Renal cortical epithelial cell (primary cell): ENCODE measurements at places on chromosomes 5 and 9. TPM values are rescaled to one million over a fixed set of nuclear protein-coding genes. Genes with fewer than 3 reads are reported as not detected.

EXOSC3 gene
- 30.9 and 46.6 TPM in 2 replicates for total RNA-seq

CANX gene
- 755 and 1,435 TPM in 2 replicates for total RNA-seq

ARL14EPL gene
- 0.20 TPM in 1 of 2 replicates, not detected in the other for total RNA-seq

SARDH gene
- 2.1 and 5.4 TPM in 2 replicates for total RNA-seq

ECM2 gene
- total RNA-seq: 0.20 TPM in 1 of 2 replicates, not detected in the other

GFPT2 gene
- 2.6 and 10.2 TPM in 2 replicates for total RNA-seq

SPINK4 gene
- not detected in 2 replicates for total RNA-seq

TIMD4 gene
- total RNA-seq: 0.35 and 1.3 TPM in 2 replicates

DNA sequence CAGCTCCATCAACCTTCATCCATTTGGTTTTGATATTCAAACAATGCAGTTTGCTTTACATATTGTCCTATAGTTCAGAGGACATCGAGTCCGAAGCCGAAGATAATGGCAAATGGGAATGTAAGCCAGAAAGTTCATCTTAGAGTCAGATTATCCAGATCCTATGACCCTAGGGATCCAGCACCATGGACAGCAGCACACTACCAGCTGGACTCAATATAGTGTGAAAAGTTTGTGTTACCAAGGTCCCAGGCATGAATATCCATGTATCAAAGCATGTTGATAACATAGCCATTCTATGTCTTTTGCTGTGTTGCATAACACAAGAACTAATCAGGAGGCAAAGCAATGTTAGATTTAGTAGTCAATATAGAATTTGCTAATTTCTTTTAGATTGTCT lies 46.3 kb downstream of the FSTL4 start:
- peak; percentile 21 for DNase-seq

DNA sequence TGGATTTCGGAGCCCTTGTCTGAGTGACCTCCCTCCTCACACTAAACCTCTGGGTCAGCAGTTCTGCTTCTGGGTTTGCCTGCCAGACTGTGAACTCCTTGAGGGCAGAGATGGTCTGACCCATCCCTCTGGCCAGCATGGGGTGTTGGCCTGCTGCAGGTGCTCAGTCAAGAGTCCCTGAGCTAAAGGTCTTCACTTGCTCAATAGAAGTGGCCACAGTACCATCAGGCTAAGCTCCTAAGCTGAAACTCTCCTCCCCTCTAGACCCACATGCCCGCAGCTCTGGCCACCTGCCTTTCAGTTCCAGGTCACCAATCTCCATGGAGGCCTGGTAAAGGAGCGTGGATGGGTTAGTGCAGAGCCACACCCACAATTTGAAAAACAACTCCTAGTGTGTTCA lies 316.6 kb downstream of the SPOCK1 start:
- no peak for DNase-seq

DNA sequence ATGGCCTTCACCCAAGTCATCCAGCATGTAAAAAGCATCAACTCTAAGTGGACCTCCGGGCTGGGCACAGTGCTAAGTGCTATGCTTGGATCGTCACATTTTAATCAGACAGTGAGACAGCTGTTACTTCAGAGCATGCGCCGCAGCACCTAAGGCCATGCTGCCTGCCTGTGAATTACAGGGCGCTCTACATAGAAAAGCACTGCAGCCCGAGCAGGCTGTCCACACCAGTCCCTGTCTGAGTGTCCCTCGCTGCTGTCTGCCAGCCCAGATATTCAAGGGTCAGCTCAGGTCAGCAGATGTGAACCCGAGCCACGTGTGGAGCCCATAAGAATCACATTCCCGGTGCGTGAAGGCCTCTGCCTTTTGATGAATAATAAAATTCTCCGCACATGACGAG lies 37.1 kb downstream of the AK8 start:
- DNase-seq: no peak

GRCh38 chr9:119157196-119157595 lies 212.0 kb downstream of the BRINP1 start:
- DNase-seq: peak; percentile 23

GRCh38 chr9:85136507-85136906 lies 467.0 kb downstream of the NTRK2 start:
- DNase-seq: no peak

- no peak for DNase-seq
Measured at GRCh38 chr5:114332925-114333324, 28.9 kb upstream of the KCNN2 start.

DNA sequence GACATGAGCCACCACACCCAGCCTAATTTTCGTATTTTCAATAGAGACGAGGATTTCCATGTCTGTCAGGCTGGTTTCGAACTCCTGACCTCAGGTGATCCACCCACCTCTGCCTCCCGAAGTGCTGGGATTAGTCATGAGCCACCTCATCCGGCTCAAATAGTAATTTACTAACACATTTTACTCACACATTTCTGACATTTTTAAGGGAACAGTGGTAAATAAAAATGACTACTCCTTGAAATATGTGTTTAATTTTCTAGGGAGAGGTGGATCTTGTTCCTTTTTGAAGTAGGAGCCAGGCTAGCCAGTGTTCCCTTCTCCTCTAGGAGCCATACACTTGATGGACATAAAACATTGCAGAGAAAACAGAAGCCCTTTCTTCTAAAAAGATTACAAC lies 55.2 kb upstream of the ERBIN start:
- peak; percentile 94 for DNase-seq

GRCh38 chr5:109713453-109713852 lies 23.7 kb downstream of the MAN2A1 start:
- no peak for DNase-seq

- peak; percentile 18 for DNase-seq
Measured at GRCh38 chr5:36688722-36689121, 82.3 kb downstream of the SLC1A3 start.

DNA sequence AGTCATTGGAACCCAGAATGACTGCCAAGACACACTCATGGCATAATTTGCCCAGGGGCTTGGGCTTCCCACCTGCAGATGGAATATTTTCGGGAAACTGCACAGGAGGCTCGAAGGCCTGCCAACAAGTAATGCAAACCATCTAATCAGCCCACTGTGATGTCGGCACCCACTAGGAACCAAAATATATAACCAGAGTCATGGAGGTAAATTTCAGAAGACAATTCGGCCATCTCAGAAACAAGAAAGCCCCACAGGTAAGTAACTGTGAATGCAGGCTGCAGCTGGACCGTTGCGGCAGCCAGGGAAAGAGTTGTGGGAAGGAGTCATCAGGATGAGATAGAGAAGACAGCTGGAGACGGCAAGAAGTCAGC lies 264.4 kb downstream of the SYK start:
- no peak for DNase-seq

DNA sequence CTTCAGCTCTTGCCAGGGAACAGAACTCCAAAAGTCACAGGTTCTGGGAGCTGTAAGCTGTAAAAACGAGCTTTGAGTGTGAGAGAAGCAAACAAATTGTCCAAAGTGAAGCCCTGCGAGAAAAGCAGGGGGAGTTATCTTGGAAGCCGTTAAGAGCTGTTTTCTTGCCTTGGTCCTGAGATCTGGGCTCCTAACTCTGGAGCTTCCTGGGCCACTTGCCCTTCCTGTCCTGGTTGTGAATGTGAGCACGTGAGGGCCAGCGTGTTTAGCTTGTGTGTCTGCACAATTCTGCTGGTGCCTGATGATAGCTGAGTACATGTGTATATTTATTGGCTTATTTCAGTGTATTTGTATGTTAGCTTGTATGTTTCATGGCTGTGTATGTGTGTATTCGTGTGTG lies 40.5 kb downstream of the DAB2IP start:
- DNase-seq: no peak

DNA sequence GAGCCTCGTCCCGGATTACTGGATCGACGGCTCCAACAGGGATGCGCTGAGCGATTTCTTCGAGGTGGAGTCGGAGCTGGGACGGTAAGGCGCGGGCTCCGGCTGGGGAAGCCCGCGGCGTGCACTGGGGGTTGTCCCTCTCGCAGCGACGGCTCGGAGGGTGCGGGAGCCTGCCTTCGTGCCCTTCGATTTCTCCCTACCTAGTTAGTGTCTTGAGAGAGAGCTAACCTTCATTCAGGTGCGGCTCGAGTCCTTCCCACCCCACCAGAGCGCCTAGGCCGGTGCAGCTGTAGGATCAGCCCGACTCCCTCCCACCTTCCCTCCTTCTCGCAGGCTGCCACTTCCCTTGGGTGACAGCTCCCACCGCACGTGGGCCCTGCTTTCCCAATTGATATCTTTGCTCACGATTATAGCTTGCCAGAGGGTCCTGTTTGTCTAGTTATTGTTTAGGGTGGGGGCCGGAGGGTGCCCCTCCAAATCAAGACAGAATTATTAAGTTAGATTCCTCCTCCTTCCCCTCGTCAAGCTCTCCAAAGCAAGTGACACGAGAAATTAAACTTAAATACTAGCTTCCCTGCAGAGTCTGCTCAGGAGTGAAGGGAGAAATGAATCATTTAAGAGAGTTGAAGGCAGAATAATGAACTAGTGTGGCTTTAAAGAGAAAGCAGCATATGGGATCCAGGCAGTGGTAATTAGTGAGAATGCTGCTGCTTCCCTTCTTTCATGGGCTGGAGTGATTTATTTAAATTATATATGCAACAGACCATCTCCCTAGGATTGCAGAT lies 569 bp downstream of the CAMK4 start:
- peak; percentile 9 for DNase-seq

DNA sequence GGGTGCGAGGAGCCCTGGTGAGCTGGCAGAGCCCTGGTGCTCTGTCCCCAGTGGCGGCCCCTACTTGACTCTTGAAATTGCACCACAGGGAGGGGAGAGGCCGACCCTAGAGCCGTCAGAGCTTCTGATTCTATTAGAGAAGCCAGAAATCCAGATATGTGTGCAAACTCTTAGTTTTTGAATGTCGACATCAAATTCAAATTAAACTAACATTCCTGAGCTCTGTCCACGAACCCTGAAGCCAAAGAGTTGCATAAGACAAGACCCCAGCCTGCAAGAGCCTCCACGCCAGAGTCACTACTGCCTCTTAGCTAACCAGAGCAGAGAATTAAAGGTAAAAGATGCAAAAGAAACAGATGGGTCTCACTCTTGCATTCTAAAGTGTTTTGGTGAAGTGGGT lies 29.8 kb upstream of the MSX2 start:
- no peak for DNase-seq
